Activated CD4-positive, alpha-beta T cell treated with anti-CD3 and anti-CD28 coated beads, Interleukin-2, amount 50 U/mL, for 16 hours (primary cell): ENCODE measurements at places on chromosomes 5 and 9.
A peak's percentile ranks its signal among the peaks of the same experiment; 100 is the strongest.

- peak; percentile 20 for DNase-seq
Measured at GRCh38 chr9:2621722-2622460, at the start of gene VLDLR. Gene VLDLR, plus strand, starts transcription at chr9:2621787. Its CDS starts 403 bp downstream, at chr9:2622190.

DNA sequence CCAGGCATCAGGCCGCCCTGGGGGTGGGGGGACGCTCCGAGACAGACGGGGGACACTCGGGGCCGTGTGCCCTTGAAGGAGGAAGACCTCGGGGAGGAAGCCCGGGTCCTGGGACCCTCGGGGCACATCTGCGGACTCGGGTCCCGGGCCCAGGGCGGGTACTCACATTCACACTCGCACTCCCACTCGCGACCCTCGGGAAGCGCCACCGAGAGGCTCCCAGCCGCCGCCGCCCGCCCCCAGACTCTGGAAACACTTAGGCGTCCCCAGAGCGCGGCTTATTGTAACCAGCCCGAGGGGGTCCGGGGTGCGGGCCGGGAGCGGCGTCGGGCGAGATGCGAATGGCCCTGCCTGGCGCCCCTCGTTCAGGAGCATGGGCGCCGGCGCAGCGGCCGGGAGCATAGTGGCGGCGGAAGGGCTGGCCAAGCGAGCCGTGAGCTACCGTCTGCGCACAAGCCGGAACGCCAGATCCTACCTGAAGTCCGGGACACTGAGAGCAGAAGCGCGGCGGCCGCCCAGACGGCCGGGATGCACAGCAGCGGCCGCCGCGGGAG is 559 bp downstream of the ROR2 start:
- DNase-seq: no peak

- no peak for DNase-seq
Measured at GRCh38 chr9:38342532-38342931, 50.0 kb upstream of the ALDH1B1 start.

DNA sequence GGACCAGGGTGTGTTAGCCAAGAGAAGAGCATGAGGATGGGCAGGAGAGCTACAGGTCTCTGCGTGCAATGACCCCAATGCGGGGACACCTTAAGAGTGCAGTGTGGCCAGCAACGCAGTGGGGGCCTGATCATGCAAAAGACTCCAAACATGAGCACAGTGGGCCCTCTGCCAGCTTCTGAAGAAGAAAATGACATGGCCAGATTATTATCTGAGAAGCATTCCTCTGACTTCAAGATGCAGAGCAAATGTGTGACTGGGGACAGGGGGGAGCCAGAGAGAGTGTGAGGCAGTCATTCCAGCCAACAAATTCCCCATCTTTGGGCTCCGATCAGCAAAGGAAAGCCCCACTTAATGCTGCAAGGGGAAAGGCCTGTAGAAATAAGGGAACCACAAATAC is 229.4 kb downstream of the CDK5RAP2 start:
- DNase-seq: no peak

DNA sequence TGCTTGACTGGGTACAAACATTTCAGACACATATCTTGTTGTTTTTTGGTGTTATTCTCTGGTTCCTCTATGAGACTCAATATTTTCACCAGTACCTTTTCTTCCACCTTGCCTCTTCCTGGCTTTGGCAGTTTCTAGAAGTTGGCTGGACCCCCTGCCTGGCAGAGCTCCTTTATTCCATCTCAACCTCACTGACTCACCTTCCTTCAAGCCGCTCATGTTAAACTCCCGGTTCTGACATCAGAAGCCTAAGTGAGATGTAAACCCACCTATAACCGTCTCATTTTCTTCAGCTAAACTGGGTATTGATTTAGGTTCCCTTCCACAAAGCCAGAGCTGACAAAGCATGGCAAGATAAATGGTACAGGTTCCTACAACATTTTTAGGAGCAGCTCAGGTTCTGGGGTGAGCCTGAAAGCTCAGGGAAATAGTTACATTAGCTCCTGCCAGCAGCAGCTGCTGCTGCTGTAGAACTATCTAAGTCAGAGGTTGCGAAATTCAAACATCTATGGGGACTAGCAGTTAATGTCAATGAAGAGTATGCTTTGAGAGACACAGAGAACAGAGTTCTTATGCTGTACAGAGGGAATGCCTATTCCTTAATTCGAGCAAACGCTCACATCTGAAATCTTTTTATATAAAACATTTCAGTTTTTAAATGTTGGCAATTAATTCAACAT is 197.1 kb upstream of the NR3C1 start:
- no peak for DNase-seq

DNA sequence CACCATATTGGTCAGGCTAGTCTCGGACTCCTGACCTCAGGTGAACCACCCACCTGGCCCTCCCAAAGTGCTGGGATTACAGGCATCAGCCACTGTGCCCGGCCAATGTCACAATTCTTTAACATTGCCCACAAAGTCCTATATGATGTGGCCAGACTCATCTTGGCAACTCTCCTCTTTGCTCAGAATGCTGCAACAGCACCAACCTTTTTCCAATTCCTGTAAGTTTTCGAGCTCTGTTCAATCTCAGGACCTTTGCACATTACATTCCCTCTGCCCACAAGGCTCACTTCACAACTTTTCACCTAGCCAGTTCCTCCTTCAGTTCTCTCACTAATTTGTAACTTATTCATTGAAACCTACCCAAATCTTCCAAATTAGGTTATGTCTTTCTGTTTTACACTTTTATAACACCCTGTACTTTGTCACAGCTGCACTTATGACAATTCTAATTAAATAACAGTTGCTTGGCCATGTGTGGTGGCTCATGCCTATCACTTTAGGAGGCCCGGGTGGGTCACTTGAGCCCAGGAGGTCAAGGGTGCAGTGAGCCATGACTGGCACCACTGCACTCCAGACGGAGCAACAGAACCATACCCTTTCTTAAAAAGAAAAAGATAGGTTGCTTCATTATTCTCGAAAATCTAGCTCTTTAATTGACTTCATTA is 30.9 kb upstream of the GLDC start:
- DNase-seq: no peak

DNA sequence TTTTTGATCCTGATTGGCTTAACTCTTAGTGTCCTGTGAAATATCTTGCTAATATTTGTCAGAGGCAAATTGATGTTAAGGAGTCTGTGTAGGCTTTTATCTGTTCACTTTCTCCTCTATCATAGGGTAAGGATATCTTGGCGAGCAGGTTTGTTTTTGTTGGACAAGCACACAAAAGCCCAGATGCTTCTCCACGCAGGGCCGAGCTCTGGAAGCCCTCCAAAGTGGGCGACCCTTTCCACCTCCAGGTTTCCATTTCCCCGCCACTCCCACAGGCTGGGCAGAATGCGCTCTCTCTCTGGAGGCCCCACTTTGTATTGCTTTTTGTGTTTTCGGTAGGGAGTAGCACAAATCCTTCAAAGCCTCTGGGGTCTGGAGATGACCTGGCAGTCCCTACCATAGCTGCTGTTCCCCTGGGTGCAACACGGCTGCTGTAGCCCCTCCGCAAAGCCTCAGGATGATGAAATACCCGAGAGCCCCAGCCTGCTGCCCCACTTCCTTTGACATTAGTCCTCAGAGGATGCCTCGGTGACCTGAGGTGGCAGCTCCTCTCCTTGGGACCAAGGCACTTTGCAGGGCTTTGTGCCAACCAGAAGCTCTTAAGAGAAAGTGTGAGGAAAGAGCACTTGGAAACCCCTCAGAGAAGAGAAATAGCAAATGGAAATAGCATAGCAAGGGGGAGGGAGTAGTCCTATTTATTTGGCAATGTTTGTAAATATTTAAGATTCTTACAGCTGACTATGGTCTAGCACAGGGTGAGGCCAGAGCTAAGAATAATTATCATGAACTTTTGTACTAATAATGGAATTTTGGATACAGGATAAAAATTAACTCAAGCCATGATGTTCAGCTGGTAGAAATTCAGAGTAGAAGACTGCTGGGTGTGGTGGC is 122.8 kb downstream of the ARHGEF28 start:
- DNase-seq: no peak

- no peak for DNase-seq
Measured at GRCh38 chr5:122306461-122306860, 5.6 kb upstream of the SNCAIP start.

DNA sequence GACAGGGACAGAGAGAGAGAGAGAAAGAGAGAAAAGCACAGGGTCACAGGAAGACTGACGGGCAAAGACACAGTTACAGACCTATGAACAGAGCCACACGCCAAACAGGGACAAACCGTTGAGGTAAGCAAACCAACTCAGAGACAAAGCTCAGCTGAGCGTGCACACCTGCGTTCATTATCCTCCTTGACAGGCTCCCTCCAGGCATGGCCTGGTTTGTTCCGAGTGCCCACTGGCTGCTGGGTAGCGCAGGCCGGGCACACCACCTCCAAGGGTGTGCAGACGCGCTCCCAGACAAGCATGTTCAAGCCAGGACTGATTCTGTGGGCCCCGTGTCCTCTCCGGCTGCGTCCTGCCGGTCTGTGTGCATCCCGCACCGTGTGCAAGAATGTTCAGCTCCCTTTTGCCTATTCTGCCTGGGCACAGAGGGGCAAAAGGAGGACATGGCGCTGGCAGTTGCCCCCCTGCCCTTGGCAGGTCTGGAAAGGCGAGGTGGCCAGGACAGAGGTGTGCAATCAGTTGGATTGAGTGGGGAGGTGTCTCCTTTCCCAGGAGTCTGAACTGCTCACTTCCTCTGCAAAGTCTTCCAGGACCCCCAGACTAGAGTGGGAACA is 467 bp upstream of the SMIM32 start:
- DNase-seq: no peak

DNA sequence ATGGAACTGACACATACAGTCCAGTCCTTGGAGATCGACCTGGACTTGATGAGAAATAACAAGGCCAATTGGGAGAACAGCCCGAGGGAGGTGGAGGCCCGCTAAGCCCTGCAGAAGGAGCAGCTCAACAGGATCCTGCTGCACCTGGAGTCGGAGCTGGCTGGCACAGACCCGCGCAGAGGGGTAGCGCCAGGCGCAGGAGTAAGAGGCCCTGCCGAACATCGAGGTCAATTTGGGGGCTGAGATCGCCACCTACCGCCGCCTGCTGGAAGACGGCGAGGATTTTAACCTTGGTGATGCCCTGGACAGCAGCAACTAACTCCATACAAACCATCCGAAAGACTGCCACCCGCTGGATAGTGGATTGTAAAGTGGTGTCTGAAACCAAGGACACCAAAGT is 1610.1 kb upstream of the ACO1 start:
- DNase-seq: no peak

DNA sequence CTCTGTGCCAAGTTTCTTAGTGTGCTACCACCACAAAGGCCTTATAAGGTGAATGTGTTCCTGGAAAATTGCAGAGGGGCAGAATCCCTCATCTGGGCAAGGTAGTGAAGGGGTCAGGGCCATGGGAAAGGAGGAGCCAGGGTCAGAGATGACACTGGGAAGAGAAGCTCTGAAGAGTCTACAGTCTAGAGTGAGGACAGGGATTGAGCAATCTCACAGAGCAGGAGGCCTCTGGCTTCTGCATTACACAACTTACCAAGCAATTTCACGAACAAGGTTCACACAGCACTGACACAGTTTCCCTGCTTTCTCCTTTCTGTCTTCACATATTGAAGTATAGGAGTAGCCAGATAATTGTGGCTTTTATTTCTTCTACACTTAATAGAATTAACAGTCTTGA is 24.5 kb upstream of the IDNK start:
- DNase-seq: no peak

- no peak for DNase-seq
Measured at GRCh38 chr5:103623425-103623824, 60.8 kb upstream of the NUDT12 start.

GRCh38 chr9:131867611-131868192 is 127.8 kb upstream of the RAPGEF1 start:
- no peak for DNase-seq

DNA sequence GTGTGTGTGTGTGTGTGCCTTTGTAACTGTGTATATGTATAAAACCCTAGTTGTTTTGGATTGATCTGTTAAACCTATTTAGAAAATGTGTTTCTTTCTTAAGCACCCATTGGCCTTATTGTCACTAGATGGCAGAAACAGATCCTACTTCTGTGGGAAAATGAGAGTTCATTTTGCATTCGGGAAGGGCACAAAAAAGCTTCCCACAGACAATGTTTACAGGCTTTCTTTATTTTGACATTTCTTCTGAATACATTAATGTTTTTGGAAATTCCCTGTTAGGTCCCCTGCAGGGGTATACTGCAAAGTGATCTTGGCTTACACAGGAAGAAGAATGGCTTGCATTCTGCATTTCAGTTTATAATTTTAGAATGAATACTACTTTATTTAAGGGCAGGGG is 481.8 kb upstream of the ARRDC3 start:
- DNase-seq: no peak
